Fibroblast of skin of right quadriceps (primary cell): ENCODE measurements at places on chromosomes 5 and 9.
A peak's percentile ranks its signal among the peaks of the same experiment; 100 is the strongest.

DNA sequence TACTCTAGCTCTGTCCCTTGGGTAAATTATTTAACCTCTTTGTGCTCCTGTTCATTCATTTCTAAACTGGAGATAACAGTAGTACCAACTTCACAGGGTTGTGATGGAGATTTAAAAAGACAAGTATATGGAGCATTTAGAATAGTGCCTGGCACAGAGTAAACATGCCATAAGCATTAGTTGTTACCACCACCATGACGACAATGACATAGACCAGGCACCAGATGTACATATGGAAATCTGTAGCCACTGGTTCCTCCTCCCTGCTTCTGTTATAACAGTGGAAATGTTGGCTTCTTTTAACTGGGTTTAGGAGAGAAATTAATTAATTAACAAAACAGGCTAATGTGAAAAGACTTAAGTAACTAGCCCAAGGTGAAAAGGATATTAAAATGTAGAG lies 217.5 kb downstream of the DENND1A start:
- DNase-seq: peak; percentile 11

GRCh38 chr5:33068786-33069185 lies 357.7 kb downstream of the NPR3 start:
- DNase-seq: peak; percentile 9

GRCh38 chr5:28729067-28729466 lies 1690.7 kb upstream of the CDH9 start:
- DNase-seq: no peak

DNA sequence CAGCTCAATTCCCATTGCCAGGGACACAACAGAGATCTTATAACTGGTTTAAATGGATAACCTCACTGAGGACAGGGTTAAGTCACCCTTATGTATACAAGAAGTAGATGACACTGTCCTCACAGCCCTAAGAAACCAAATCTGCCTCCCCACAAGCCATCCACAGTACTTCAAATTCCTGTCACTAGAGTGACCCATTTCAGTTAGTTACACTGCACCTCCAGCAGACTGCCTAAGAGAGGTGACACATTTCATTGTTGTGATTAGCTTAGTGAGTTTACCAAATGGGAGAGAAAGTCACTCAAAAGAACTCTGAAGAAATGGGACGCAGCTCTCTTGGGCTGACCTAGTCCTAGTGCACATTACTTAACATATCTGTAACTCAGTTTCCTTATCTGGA lies 53.6 kb upstream of the HTR1A start:
- no peak for DNase-seq

- DNase-seq: peak; percentile 87
These were observed 526.2 kb upstream of the ST8SIA4 start for GRCh38 chr5:101429241-101429640.

DNA sequence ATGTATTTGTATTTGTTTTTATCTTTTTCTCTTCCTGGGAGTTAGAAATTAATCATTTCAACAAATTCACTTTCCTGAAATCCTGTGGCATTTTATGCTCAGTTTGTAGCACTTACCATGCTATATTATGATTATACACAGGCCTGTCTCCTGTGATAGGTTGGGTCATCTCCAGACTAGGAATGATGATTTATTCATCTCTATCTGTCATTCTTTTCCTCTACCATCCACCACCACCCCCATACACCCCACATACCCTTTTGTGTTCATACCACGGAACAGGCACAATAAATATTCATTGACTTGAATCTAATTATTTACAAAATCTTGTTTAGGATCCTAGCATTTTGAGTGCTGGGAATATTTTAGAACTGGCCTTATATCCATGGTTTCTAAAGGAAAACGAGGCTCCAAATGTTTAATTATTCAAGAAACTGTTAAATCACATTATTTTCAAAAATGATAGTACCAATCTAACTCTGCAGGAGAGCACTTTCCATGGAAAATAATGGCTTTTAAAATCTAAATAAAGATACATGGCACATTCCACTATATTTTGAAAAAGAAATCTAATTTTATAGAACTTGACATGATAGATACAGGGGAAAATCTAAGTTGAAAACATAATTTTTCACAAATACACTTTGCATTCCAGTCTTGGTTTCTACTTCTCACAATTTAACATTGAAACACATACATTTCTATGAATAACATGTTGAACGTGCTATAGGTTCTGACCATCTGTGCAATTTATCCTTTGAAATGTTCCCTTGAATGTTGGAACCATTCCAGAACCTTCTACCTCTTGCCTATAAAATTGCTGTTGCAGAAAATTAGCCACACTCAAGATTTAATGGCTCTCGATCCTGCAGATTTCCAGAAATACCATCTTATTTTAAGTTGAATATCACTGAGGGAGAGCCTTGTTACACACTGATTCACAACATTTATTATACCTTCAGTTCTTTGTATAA lies 89.3 kb downstream of the STARD4 start:
- DNase-seq: no peak

DNA sequence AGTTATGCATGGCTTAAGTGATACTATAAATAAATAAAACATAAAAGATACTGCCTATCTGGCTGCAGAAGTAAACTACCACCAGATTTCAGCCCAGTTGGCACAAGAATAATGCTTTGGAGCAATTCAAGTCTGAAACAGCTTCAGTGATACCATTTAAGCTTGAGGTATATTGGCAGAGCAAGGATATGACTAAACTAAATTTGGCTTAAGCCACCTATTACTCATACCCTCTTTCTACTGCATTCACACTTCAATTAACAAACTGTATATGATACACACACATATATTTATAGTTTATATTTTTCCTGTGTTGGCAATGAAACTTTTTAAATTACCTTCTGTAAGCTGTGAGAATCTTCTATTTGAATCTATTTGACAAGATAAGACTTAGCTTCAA lies 431.9 kb downstream of the ANXA1 start:
- DNase-seq: no peak

GRCh38 chr5:8288334-8288733 lies 419.4 kb downstream of the MTRR start:
- DNase-seq: no peak

DNA sequence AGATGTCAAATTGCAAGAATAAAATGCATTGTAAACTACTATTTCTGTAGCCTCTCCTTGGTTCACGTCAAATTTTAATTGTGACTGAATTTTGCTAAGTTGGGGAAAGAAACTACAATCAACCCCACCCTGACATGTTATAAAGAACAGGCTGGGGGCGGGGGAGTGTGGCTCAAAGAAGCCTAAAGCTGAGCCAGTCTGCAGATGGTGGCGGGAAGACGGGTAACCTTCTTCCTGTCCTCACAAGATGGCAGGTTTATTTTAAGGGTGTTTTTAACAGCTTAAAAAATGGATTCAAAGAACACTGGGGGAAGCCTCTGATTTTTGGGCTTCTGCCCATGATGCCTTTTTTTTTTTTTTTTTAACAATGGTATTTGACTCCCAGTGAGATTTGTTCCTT lies 68.5 kb upstream of the MELK start:
- DNase-seq: no peak

GRCh38 chr9:97398999-97399758 lies 12.7 kb upstream of the TDRD7 start:
- DNase-seq: peak; percentile 44

DNA sequence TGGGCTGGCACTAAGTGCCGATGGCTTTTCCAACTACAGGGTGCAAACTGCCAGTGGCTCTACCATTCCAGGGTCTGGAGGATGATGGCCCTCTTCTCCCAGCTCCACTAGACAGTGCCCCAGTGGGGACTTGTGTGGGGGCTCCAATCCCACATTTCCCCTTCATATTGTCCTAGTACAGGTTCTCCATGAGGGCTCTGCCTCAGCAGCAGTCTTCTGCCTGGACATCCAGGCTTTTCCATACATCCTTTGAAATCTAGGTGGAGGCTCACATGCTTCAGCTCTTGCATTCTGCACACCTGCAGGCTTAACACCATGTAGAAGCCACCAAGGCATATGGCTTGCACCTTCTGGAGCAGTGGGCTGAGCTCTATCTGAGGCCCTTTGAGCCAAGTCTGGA lies 70.3 kb downstream of the TSSK1B start:
- no peak for DNase-seq

DNA sequence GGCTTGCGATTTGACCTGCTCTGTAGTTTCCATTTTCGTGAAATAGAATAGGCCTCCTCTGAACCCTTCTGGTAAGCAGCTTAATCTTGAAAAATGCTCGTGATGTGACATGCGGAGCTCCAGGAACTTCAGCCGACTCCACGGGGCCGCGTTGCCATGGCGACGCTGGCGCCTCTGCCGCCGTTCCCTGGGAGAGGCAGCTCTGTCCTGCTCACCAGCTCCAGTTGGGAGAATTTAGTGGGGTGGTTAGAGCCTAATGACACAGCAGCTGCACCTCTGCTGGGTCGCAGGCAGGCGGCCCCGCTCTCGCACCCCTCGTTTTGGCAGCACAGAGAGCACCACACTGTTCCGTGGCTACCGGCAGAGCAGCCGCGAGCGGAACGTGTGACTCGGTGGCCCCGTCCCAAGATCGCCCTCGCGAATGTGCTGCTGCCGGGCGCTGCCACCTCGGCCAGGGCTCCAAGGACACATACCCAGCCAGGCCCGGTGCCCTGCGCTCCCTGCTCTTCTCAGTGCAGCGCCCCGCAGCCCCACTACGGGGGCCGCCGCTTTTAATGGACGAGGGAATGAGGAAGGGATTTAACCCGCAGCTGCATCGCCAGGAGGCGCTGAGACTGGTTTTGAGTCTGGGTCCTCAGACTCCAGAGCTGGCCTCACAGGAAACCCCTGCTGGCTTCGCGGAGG lies 131.2 kb upstream of the LMX1B start:
- DNase-seq: peak; percentile 67

DNA sequence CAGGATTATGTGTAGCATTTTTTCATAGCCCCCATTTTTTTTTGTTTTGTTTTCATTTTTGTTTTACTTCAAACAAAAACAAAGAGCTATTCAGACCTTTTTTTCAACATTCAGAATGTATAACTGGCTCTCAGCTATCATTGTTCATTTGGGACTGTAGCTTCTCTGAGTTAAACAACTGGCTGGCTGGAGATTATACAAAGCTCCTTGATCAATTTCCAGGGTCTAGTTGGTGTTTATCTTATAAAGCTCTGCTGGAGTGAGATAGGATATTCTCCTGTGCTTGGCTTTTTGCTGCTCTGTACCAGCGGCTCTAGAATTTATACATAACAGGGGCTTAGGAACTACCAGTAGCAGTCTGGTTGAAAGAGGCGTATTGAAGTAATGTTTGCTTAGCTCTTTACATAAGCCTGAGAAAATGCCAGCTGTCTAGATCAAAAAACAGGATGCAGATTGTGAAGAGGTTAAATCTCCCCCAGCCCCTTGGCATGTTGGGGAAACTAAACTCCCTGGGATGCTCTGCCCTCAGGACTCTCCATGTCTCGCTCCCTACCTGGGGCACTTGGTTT lies 15.2 kb downstream of the GARNL3 start:
- no peak for DNase-seq

- DNase-seq: peak; percentile 63
These were observed 38.0 kb downstream of the RAPGEF1 start for GRCh38 chr9:131701789-131702337.
